ENCODE measurements at places on chromosomes 1 and 21. TPM values are rescaled to one million over a fixed set of nuclear protein-coding genes. Genes with fewer than 3 reads are reported as not detected.

E2F2 gene
- total RNA-seq = 5.6 TPM

OLFML2B gene
- 14.5 TPM for total RNA-seq

CYB561D1 gene
- total RNA-seq = 8.1 TPM

F11R gene
- 0.36 TPM for total RNA-seq

VCAM1 gene
- 24.8 TPM for total RNA-seq

KRTAP10-11 gene
- total RNA-seq = not detected

RNF186 gene
- not detected for total RNA-seq

SLC16A1 gene
- total RNA-seq = 65.5 TPM

TSPAN1 gene
- total RNA-seq = 0.81 TPM

AMY1B gene
- total RNA-seq = not detected

B3GALT5 gene
- not detected for total RNA-seq

CELA3A gene
- not detected for total RNA-seq

OMA1 gene
- 22.9 TPM for total RNA-seq

TRIM58 gene
- total RNA-seq = 0.09 TPM

ABCG1 gene
- total RNA-seq = 0.08 TPM

DMBX1 gene
- not detected for total RNA-seq

PDZK1IP1 gene
- not detected for total RNA-seq

F5 gene
- total RNA-seq = 0.16 TPM

ORC1 gene
- 12.6 TPM for total RNA-seq

MCOLN2 gene
- total RNA-seq = 1.1 TPM

SEC16B gene
- total RNA-seq = 4.8 TPM

ARTN gene
- total RNA-seq = not detected

CA6 gene
- total RNA-seq = not detected

TMEM240 gene
- total RNA-seq = 3.6 TPM

MRPL24 gene
- total RNA-seq = 42.8 TPM

LDLRAD1 gene
- total RNA-seq = not detected

KCNK1 gene
- total RNA-seq = 2.9 TPM

RORC gene
- total RNA-seq = not detected

ZFP69 gene
- total RNA-seq = 1.7 TPM

KCNAB2 gene
- total RNA-seq = 9.1 TPM

ATF6 gene
- 13.7 TPM for total RNA-seq

FCGR3B gene
- total RNA-seq = not detected

FCRLB gene
- 3.0 TPM for total RNA-seq

ASAP3 gene
- total RNA-seq = 46.9 TPM

SLAMF7 gene
- total RNA-seq = not detected

KANK4 gene
- 0.09 TPM for total RNA-seq

ROR1 gene
- 18.8 TPM for total RNA-seq

SAMD13 gene
- total RNA-seq = 1.4 TPM

GMEB1 gene
- 5.8 TPM for total RNA-seq

TFF2 gene
- not detected for total RNA-seq

CFAP107 gene
- not detected for total RNA-seq

SOX13 gene
- total RNA-seq = 3.3 TPM

ALG14 gene
- 2.4 TPM for total RNA-seq

S100A3 gene
- total RNA-seq = not detected

TMEM61 gene
- total RNA-seq = 0.18 TPM

TOMM40L gene
- total RNA-seq = 9.1 TPM

DARS2 gene
- total RNA-seq = 15.9 TPM

MIB2 gene
- 37.7 TPM for total RNA-seq
